ENCODE measurements at places on chromosomes 3 and 15. TPM values are rescaled to one million over a fixed set of nuclear protein-coding genes. Genes with fewer than 3 reads are reported as not detected.

KLHL6 gene
- total RNA-seq, result 0.11 TPM

SAMMSON gene
- not detected for total RNA-seq

CGNL1 gene
- total RNA-seq, result 5.7 TPM

HRH1 gene
- 6.4 TPM for total RNA-seq

GOLGA6A gene
- total RNA-seq, result 0.23 TPM

CCDC39 gene
- not detected for total RNA-seq

COL6A5 gene
- total RNA-seq, result 0.04 TPM

LRRC2 gene
- total RNA-seq, result 1.0 TPM

ATP13A3 gene
- 35.0 TPM for total RNA-seq

NPAP1 gene
- not detected for total RNA-seq

TM2D3 gene
- 42.7 TPM for total RNA-seq

LRRK1 gene
- 21.8 TPM for total RNA-seq

RGMA gene
- 14.9 TPM for total RNA-seq

GPR62 gene
- total RNA-seq, result not detected

BCL2A1 gene
- total RNA-seq, result 1.3 TPM

CAPN3 gene
- total RNA-seq, result 34.4 TPM

MYL3 gene
- 1.3 TPM for total RNA-seq

ZMYND10 gene
- 0.74 TPM for total RNA-seq

KIF7 gene
- 3.7 TPM for total RNA-seq

IP6K2 gene
- total RNA-seq, result 304 TPM

ATG3 gene
- total RNA-seq, result 46.5 TPM

MSL2 gene
- 29.0 TPM for total RNA-seq

P2RY1 gene
- total RNA-seq, result 18.0 TPM

TM4SF1 gene
- 35.5 TPM for total RNA-seq

ROPN1B gene
- 14.1 TPM for total RNA-seq

LIPH gene
- 17.2 TPM for total RNA-seq

LTK gene
- total RNA-seq, result not detected

CP gene
- total RNA-seq, result 15.0 TPM

KLHL40 gene
- total RNA-seq, result not detected

SNX33 gene
- total RNA-seq, result 24.8 TPM

ACP3 gene
- 50.0 TPM for total RNA-seq

HES1 gene
- 293 TPM for total RNA-seq

RBP2 gene
- not detected for total RNA-seq

NANOGP8 gene
- 0.95 TPM for total RNA-seq

ARIH1 gene
- 71.8 TPM for total RNA-seq

ANKRD34C gene
- total RNA-seq, result not detected

MGLL gene
- 44.0 TPM for total RNA-seq

LMAN1L gene
- 1.3 TPM for total RNA-seq

CDHR4 gene
- total RNA-seq, result 0.36 TPM

CHRNA3 gene
- 0.36 TPM for total RNA-seq

EPHB3 gene
- total RNA-seq, result 99.4 TPM

SCG5 gene
- total RNA-seq, result 0.61 TPM
